ENCODE measurements at places on chromosomes 3 and 15. TPM values are rescaled to one million over a fixed set of nuclear protein-coding genes. Genes with fewer than 3 reads are reported as not detected.

PLAAT1 gene
- total RNA-seq, result 0.62 TPM

MASP1 gene
- 3.6 TPM for total RNA-seq

CPNE9 gene
- total RNA-seq, result not detected

IGSF10 gene
- total RNA-seq, result 59.5 TPM

LRRC34 gene
- total RNA-seq, result 4.3 TPM

FAM227B gene
- 21.8 TPM for total RNA-seq

NR1I2 gene
- total RNA-seq, result 0.23 TPM

CLRN1 gene
- not detected for total RNA-seq

ROPN1 gene
- not detected for total RNA-seq

CCR2 gene
- total RNA-seq, result 0.60 TPM

NR2E3 gene
- 0.69 TPM for total RNA-seq

CRABP1 gene
- not detected for total RNA-seq

ARL6 gene
- total RNA-seq, result 7.0 TPM
